ENCODE measurements at places on chromosomes 3 and 15.

DNA sequence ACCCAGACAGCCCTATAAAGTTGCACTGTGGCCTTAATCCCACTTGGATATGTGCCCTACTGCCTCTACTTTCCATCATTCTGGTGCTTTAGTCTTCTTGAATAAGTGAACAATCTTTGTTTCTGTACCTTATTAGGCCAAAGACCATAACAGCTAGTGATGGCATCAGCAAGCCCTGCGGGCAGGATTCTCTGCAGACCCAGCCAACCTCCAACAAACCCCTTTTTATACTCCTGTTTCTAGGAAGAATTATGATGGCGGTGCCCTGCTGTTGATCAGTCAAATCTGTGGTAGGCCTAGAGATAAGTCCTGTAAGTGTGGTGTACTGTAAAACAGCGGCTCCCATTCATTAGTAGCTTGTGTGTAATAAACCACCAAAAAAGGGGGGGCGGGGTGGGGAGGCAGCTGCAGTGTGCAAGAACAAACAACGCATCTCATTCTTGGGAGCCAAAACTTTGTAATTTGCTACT is 40.5 kb downstream of the SOX2 start:
- no peak for DNase-seq

DNA sequence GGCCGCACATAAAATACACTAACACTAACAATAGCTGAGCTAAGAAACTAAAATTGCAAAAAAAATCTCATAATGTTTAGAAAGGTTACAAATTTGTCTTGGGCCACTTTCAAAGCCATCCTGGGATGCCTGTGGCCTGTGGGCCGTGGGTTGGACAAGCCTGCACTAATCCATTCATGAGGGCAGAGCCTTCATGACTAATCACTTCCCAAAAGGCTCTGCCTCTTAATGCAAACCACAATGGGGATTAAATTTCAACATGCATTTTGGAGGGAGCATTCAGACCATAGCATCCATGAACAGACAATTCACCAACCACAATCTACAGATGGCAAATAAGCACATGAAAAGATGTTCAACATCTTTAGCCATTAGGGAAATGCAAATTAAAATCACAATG is 128.2 kb downstream of the SUCLG2 start:
- DNase-seq = no peak

- DNase-seq = peak; percentile 16
Observed at GRCh38 chr3:99929745-99930139, 112.1 kb downstream of the CMSS1 start.

GRCh38 chr3:149487598-149488197 is 13.2 kb downstream of the TM4SF4 start:
- DNase-seq = no peak

DNA sequence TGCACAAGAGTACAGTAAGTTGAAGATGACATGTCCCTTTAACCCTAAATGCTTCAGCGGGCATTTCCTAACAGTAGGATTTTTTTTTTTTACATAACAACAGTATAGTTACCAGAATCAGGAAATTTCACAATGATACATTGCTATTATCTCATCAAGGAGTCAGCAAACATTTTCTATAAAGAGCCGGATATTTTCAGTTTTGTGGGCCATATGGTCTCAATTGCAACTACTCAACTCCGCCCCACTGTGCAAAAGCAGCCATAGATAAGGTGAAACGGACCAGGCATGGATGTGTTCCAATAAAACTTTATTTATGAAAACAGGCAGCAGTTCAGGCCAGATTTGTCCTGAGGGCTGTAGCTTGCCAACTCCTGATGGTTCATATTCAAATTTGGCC is 130.6 kb downstream of the SMAD6 start:
- DNase-seq = no peak

All from body of pancreas (tissue), 4 donors.